ENCODE measurements at places on chromosomes 16 and 17.
A peak's percentile ranks its signal among the peaks of the same experiment; 100 is the strongest.

DNA sequence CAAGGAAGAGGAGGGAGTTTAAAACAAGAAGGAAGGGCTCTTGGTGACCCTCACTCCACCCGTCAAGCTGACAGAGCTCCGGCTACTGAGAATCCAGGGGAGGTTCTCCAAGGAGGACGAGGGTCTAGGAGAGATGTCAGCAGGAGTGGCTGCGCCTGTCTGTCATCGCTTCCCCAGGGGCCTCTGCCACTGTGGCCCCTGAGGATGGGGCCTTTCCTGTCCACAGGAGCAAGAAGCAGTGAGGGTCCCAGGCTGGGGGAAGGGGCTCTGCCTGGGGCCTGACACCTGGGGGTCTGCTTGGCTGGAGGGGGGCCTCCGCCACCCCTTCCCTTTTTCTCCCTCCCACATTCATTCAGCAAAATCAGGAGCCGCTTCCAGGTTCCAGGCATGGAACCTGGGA is 66.5 kb upstream of the TNRC6C start:
- DNase-seq: no peak

DNA sequence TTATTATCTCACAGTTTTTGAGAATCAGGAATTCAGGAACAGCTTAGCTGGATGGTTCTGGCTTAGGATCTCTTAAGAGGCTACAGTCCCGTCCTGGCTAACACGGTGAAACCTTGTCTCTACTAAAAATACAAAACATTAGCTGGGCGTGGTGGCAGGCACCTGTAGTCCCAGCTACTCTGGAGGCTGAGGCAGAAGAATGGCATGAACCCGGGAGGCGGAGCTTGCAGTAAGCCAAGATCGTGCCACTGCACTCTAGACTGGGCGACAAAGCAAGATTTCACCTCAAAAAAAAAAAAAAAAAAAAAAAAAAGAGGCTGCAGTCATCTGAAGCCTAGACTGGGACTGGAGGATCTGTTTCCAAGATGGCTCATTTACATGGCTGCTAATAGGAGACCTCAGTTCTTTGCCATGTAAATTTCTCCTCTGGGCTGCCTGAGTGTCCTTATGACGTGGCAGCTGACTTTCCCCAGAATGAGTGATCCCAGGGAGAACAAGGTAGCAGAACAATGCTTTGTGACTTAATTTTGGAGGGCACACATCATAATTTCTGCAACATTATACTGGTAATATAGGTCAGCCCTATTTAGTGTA is 95.8 kb upstream of the CORO6 start:
- DNase-seq: no peak

DNA sequence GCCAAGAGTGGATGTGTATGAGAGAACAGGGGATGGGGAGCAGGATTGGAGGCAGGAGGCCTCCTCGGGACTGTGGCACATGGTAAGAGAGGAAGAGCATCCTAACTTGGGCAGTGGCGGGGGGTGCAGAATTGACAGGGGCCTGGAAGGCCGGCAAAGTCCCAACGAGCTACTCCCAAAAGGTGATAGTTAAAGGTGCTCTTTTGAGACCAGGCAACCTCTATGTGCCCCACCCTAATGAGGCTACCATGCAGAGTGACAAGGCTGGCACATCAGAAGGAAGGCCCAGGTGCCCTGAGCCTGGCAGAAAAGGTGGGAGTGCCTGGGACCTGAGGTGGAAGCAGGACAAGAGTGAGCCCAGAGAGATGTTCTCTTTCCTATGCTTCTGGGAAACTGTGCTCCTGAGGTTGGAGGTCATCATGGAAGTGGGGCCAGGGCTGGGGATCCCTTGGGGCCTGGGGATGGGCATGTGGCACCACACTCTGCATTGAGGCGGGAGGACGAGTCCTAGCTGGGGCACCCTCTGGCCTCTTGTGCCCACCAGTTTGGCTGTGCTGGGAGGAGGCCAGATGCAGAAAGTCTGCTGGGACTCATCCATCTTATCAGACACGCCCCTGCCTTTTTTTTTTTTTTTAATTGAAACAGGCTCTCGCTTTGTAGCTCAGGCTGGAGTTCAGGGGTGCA is 5.9 kb downstream of the RAB11FIP4 start:
- DNase-seq: no peak

DNA sequence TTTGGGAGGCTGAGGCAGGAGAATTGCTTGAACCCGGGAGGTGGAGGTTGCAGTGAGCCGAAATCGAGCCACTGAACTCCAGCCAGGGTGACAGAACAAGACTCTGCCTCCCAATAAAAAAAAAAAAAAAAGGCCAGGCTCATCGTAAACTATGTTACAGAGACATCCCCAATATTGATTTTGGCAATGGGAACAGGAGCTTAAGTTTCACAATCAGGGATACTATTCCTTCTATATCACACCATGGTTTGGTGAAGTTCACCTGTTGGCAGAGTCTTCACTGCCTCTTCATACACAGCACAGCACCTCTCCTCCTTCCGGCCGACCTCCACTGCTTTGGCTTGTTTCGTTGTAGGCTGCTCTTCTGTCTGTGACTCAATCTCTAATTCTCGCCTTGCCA is 21.2 kb downstream of the UTP6 start:
- DNase-seq: no peak

- DNase-seq: no peak
Observed at GRCh38 chr17:42618442-42619150, 9.1 kb downstream of the TUBG1 start.

GRCh38 chr16:81926036-81926435 is 85.2 kb downstream of the SDR42E1 start:
- no peak for DNase-seq

DNA sequence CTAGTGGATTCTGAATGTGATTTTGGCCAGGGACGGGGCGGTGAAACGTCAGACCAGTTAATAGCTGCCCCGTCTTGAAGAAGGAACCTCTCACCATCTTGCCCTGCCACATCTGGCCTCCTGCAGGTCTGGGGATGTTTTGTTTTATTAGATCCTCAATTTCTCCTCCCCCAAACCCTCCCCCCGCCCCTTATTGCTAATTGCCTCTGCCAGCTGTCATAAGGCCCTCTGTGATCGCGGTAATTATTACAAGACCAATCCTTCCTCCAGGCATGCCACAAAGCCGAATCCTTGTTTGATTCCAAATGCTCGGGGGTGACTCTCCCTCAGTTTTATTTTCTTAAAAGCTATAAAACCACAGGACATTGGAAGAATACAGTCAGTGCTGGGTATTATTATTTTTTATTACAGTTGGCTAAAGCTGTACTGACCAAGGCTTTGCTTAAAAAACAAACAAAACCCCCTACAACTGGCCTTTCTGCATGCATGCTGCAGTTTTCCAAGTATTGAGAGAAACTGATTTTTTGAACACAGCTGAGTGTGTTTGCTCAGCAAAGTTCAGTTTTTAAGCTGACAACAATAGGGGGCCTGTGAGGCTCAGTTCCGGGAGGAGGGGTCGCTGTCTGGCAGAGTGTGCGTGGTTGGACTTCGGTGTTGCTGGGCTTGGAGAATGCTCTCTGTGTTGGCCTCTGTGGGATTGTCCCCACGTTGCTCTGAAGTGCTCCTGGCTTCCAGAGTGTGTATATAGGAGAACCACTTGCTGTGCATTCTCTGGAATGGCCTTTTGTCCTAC is 1.7 kb downstream of the KSR1 start:
- no peak for DNase-seq

DNA sequence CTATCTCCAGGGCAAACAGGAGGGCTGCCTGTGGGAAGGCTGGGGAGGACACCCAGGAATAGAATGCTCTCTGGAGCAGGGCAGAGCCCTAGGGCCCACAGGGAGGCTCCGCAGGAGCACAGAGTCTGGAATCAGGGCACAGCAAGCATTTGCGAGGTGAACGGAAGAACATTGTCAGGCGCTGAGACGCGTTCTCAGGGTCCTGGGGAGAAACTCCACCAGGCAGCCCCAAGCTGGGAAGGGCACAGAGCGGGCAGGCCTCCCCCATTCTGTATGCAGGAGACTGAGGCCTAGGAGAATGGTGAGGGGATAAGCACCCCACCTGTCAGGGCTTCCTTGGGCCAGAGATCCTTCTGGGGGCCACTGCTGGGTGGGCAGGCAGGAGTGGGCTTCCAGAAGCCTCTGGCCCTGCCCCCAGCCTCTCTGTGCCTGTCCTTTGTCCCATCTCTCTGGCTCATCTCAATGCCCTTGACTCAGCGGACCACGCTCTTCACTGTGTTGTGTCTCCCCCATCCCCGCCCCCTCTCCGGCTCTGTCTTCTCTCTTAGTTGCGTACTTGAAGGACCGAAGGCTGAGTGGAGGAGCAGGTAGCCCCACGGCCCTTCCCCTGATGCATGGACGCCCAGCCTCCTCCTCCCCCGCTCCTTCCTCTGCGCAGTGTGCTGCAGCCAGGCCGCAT is 5.1 kb upstream of the SETD6 start:
- no peak for DNase-seq

DNA sequence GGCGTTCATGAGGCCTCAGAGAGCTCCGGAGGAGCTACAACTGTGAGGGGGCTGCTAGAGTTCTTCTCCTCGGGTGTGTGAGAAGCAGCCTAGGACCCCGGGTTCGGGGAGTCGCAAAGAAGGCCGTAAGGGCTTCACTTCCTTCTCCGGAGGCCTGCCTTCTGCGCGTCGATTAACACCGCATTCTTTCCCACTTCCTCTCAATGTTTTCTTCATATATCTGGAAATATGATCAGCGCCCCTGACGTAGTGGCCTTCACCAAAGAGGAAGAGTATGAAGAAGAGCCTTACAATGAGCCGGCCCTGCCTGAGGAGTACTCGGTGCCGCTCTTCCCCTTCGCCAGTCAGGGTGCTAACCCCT is 449 bp downstream of the SMCR8 start:
- no peak for DNase-seq

- DNase-seq: no peak
Observed at GRCh38 chr16:72202014-72202413, 30.1 kb upstream of the PMFBP1 start.

GRCh38 chr17:54870671-54871175 is 29.9 kb upstream of the TOM1L1 start:
- DNase-seq: no peak

- no peak for DNase-seq
Observed at GRCh38 chr16:24723663-24724062, 5.8 kb upstream of the TNRC6A start.

DNA sequence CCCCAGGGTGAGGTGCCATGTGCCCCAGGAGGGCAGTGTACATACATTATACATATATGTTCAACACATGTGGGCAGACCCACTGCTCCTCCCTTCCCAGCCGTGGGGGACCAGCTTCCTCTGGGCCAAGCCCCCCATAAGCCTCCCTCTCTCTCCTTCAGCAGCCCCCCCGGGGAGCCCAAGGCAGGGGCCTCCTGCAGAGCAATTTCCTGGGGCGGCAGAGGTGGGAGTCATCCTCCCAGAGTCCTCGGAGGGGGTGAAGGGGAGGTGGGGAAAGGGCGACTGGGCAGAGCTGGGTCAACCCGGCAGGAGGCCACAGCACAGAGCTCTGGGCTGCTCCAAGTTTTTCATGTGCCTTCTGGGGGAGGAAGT is 235.1 kb downstream of the ZNF423 start:
- DNase-seq: no peak

GRCh38 chr16:80806927-80807340 is 2.5 kb upstream of the CDYL2 start:
- DNase-seq: peak; percentile 49

DNA sequence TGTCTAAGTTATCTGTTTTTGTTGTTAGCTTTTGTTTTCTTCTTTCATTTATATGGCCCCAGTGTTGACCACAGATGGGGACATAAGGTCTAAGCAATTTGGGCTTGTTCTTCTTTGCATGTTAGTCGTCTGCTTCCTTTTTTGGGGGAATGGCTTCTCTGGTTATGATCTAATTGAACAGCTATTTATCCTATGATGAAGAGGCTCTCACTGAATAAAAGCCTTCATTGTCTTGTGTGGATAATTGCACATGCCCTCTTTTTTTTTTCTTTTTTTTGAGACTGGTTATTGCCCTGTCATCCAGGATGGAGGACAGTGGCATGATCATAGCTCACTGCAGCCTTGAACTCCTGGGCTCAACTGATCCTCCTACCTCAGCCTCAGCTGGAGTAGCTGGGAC is 13.7 kb downstream of the SMARCE1 start:
- no peak for DNase-seq

DNA sequence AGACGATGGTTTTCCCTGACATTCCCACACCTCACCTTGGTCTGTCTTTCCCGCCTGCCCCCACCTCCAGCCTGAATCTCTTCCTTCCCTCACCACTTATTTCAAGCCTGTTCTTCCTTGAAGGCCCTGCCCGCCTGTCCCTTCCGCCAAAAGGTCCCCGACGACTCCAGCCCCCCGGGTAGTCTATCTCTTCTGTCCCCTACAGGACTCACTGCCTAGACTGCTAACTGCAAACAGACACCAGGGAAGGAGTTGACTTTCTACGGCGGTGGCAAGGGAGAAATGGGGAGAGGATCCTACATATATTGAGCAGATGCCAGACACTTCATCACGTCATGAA is 53.7 kb downstream of the NT5M start:
- DNase-seq: no peak

GRCh38 chr17:15662681-15663080 is 21.4 kb downstream of the TRIM16 start:
- no peak for DNase-seq

DNA sequence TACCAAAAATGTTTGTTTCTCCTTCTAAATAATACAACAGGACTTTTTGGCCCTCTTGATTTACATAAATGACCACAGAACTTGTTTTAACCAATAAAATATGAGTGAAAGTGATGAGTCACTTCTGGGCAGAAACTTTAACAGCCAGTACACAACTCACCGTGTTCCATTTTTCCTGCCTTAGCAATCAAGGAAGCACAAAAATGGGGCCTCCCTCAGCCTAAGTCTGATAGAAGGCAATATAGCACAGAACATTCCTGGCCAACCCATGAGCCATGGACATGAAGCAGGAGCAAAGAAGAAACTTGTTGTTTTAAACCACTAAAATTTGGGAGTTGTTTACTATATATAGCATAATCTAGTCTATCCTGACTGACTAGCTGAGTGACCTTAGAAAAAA is 61.1 kb upstream of the MTMR4 start:
- no peak for DNase-seq

DNA sequence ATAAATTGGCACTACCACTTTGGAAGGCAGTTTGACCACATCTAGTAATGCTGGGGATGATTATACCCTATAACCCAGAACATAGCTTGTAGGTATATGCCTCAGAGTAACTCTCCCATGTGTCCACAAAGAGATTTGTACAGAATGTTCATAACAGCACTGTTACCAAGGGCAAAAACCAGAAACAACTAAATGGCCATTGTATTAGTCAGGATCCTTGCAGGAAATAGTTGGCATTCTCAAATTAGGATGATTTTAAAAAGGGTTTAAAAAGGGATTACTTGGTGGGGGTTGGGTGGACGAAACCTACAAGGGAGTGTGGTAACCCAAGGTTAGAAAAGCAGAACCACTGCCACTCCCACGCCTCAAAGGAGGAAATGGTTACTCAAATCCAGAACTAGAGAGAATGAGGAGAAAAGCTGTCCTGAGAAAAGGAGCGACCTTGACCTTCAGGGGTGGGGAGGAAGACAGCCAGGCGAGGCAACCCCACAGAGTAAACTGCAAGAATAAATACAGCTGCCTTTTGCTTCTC is 2.1 kb downstream of the CPPED1 start:
- no peak for DNase-seq
